ENCODE measurements at places on chromosomes 7 and 10. TPM values are rescaled to one million over a fixed set of nuclear protein-coding genes. Genes with fewer than 3 reads are reported as not detected.

GRCh38 chr10:125024497-125025234, 82.7 kb downstream of the ZRANB1 start:
- no peaks in the 10 kb centered on the region for H3K27me3 ChIP-seq
- H3K27ac ChIP-seq: no peak overlapping the region
- H3K36me3 ChIP-seq: peaks cover 24% of the 10 kb centered on the region
- no peak overlapping the region for H3K4me3 ChIP-seq

- peaks cover 8% of the 10 kb centered on the region for H3K36me3 ChIP-seq
- H3K27ac ChIP-seq: no peak overlapping the region
- no peak for DNase-seq
- H3K4me1 ChIP-seq: no peaks in the 10 kb centered on the region
- no peaks in the 10 kb centered on the region for H3K27me3 ChIP-seq
Measured at GRCh38 chr7:74467876-74468275, 14.2 kb downstream of the GTF2IRD1 start.

GRCh38 chr7:155798673-155799439, 13.4 kb downstream of the SHH start:
- DNase-seq: no peak
- no peak overlapping the region for H3K27ac ChIP-seq
- H3K4me1 ChIP-seq: peaks cover 7% of the 10 kb centered on the region
- H3K27me3 ChIP-seq: peaks cover 52% of the 10 kb centered on the region
- no peaks in the 10 kb centered on the region for H3K36me3 ChIP-seq

DNA sequence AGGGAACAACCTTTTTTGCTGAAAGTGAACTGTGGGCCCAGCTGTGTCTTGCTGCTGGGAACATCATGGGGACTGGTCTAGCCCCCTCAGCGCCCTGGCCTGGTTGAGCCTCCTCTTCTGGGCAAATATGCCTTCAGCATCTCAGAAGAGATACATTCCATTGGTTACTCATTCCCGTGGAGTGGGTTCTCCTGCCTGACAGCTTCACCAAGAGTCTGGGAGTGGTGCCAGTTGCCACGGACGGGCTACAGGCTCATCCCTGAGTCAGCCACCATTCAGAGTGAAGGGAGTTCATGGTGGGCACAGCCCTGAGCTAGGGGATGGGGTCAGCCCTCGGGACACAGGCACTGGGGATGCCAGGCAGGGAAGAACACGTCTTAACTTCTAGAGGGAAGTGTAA, 81.9 kb downstream of the RAMP3 start:
- H3K4me3 ChIP-seq: no peak overlapping the region
- H3K4me1 ChIP-seq: no peaks in the 10 kb centered on the region
- H3K27me3 ChIP-seq: peaks cover 17% of the 10 kb centered on the region

DNA sequence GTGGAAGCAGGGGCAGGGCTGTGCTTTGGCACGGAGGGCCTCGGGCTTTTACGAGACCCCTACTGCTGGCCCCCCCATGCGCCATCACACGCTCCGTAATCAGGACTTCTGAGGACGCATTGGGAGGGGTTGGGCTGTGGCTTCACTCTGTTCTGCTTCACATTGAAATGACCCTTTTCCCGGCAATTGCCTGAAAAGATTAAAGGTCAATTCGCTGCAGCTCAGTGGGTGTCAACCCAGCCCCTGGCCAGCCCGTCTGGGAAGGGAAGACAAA, 41.7 kb upstream of the UBE3C start:
- no peaks in the 10 kb centered on the region for H3K36me3 ChIP-seq
- H3K4me3 ChIP-seq: no peak overlapping the region
- no peaks in the 10 kb centered on the region for H3K27me3 ChIP-seq
- H3K27ac ChIP-seq: no peak overlapping the region
- DNase-seq: no peak

DNA sequence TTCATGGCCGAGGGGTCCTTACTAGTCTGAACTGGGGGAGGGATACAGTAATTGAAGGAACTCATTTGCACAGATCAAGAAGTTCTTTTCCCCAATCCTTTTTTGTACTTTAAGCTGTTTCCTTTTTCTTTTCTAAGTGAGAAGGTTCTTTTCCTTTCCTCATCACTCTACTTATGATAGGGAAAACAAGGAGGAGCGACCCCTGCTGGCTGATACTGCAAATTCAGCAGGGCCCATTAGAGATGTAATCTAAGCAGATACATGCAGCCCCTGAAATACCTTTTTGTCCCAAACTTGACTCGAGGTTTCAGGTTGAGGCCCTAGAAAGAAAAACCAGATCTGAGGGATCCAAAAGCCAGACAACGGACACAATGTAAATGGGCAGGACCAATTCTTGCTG, 305.5 kb downstream of the DNAJB9 start:
- no peak overlapping the region for H3K4me3 ChIP-seq
- no peak overlapping the region for H3K27ac ChIP-seq
- no peaks in the 10 kb centered on the region for H3K27me3 ChIP-seq
- no peaks in the 10 kb centered on the region for H3K36me3 ChIP-seq
- H3K4me1 ChIP-seq: no peaks in the 10 kb centered on the region

DNA sequence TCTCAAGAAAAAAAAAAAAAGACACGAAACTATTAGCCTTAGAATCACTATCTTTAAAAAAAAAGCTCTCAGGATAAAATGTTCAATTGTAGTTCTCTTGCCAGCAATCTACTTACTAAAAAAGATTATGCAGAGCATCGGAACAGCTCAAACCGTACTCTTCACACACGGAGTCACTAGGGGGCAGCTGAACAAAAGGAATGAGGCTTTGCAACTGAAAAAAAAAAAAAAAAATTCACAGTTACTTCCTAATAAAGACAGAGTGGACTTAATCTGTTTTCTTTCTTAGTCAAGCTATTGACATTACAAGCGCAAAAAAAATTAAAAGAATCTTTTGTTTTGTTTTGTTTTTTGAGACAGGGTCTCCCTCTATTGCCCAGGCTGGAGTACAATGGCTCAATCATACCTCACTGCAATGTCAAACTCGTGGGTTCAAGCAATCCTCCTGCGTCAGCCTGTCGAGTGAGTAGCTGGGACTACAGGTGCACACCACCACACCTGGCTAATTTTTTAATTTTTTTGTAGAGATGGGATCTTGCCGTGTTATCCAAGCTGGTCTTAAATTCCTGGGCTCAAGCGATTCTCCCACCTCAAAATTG, 11.5 kb downstream of the PMS2 start:
- DNase-seq: peak; percentile 69
- no peak overlapping the region for H3K4me3 ChIP-seq
- H3K4me1 ChIP-seq: peaks cover 4% of the 10 kb centered on the region
- no peaks in the 10 kb centered on the region for H3K27me3 ChIP-seq
- H3K36me3 ChIP-seq: peaks cover 29% of the 10 kb centered on the region

DNA sequence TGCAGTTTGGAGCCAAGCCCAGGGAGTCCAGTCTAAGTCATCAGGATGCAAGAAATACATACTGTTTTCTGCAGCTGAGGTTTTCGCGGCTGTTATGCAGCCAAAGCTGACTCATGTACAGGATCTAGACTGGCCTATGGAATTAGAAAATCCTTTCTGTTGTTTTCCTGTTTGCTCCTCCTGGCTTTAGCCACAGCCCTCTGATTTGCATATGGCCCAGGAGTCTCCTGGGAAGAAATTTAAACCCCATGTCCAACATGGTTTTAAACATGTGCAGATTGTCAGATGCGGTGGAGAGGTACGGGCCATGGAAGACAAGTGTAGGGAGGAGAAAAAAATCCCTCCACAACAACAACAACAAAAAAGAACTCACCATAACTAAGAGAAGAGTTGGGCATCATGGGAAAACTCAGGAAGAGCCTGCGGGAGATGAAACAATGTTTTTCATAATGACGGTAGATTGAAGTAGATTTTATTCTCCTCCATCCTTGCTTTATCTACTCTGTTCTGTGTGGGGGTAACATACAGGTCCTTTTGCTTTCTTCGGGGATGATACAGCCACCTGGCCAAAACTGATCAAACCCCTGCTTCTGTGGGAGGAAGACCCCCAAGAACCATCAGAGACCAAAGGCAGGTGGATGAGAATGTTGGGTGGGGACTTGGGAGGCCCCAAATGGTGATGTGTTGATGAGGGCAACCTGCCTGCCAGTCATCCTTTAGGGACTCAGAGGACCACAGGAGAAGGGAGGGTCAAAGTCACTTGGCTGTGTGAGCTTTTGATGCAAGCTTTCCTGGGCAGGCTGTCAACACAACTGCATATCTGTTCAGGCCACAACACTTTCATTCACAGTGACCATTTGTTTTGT, 29.8 kb upstream of the GNA12 start:
- no peaks in the 10 kb centered on the region for H3K36me3 ChIP-seq
- peak overlapping the region; percentile 94 for H3K27ac ChIP-seq
- H3K4me1 ChIP-seq: peaks cover 6% of the 10 kb centered on the region
- peak; percentile 95 for DNase-seq
- no peak overlapping the region for H3K4me3 ChIP-seq

The LGI1 gene
- not detected for total RNA-seq

The CSTF2T gene
- 22.5 TPM for total RNA-seq

- no peaks in the 10 kb centered on the region for H3K36me3 ChIP-seq
- H3K4me3 ChIP-seq: no peak overlapping the region
- no peaks in the 10 kb centered on the region for H3K4me1 ChIP-seq
- peak; percentile 88 for DNase-seq
- H3K27ac ChIP-seq: no peak overlapping the region
- no peaks in the 10 kb centered on the region for H3K27me3 ChIP-seq
Measured at GRCh38 chr7:20596653-20597052, 18.8 kb upstream of the ABCB5 start.

DNA sequence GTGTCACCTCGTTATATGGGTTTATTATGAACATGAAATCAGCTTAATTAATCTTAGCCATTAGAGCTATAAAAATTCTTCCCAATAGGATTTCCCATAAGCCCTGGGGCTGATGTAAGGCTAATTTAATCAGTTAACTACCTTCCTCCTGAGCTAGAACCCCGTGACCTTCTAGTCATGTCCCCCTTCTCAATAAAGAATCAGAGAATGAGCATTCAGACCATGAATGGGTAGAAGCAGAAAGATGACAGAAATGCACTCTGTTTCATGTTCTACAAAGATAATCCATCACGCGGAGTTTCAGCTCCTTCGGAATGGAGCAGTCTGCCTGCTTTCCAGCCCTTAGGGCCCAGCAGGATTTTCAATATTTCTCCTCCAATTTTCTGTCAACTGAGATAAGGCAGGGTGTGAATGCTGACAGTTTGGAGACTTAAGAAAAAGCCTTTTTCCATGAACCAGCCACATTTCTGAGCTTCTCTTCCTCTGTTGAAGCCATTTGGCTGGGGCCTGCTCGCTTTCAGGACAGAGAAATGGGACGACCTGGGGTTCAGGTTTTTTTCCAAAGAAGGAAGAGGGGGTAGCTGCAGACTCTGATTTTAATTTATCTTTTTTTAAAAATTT, 211.0 kb downstream of the NEBL start:
- no peak overlapping the region for H3K4me3 ChIP-seq
- H3K4me1 ChIP-seq: no peaks in the 10 kb centered on the region
- H3K27me3 ChIP-seq: no peaks in the 10 kb centered on the region
- H3K36me3 ChIP-seq: no peaks in the 10 kb centered on the region
- DNase-seq: no peak

DNA sequence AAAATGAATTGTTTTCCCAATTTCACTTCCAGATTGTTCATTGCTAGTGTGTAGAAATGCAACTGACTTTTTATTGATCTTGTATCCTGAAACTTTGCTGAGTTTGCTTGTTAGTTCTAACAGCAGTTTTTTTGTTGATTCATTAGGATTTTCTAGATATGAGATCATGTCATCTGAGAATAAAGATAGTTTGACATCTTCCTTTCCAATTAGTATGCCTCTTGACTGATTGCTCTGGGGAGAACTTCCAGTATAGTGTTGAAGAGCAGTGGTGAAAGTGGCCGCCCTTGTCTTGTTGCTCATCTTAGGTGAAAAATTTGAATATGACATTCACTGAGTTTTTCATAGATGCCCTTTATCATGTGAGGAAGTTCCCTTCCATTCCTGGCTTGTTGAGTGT, 11.9 kb upstream of the SUN1 start:
- no peak for DNase-seq
- no peak overlapping the region for H3K27ac ChIP-seq
- no peak overlapping the region for H3K4me3 ChIP-seq
- no peaks in the 10 kb centered on the region for H3K27me3 ChIP-seq

DNA sequence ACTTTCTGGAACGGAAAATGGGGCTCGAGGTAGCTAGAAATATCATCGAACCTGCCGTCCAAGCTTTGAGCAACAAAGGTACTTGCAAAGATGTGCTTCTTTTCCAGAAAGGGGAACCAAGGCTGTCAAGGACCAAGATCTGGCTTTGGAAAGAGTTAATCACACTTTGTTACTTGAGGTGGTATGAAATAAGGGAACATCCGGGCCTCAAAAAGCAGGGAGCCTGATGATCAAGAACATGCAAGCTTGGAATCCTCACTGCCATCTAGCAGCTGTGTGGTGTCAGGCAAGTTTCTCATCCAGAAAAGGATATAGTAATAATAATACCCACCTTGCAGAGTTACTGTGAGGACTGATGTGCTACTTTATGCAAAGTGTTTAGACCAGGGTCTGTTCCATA, 329.5 kb downstream of the GRID1 start:
- no peaks in the 10 kb centered on the region for H3K4me1 ChIP-seq
- no peak overlapping the region for H3K27ac ChIP-seq
- no peaks in the 10 kb centered on the region for H3K36me3 ChIP-seq
- no peak for DNase-seq

DNA sequence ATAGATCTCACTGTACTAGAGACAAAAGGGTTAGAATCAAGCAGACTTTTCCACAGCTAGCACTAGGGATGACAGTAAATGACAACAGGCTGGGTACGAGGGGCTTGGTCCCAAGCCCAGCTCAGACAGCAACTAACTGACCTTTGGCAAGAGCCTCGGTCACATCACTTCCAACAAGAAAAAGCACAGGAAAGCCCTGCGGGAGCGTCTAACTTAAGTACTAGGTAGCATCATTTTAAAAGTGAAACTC, 22.8 kb downstream of the CALML3 start:
- DNase-seq: no peak
- H3K4me3 ChIP-seq: no peak overlapping the region
- peaks cover 52% of the 10 kb centered on the region for H3K4me1 ChIP-seq
- no peaks in the 10 kb centered on the region for H3K27me3 ChIP-seq

DNA sequence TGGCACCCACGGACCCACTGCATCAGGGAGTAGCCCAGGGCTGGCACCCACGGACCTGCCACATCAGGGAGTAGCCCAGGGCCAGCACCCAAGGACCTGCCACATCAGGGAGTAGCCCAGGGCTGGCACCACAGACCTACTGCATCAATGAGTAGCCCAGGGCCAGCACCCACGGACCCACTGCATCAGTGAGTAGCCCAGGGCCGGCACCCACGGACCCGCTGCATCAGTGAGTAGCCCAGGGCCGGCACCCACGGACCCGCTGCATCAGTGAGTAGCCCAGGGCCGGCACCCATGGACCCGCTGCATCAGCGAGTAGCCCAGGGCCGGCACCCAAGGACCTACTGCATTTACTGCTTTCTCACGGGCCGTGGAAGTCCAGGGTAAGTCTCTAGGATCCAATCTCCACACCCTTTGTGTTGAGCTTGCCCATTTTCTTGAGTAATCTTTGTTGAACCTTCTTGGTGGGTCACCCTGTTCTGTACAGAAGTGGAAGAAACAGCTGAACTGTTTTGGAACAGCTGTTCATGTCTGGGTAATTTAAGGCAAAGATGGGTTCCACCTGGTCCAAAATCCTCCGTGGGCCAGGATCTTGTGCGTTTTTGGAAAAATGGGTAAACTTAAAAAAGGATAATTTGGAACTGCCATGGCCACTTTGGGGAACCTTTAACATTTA, 69.0 kb downstream of the VIPR2 start:
- H3K27ac ChIP-seq: no peak overlapping the region
- H3K36me3 ChIP-seq: no peaks in the 10 kb centered on the region
- H3K4me1 ChIP-seq: no peaks in the 10 kb centered on the region
